Right ventricle myocardium superior (tissue), 1 donor: ENCODE measurements at places on chromosomes 2 and 18.

GRCh38 chr2:213787869-213788268, 503.6 kb downstream of the SPAG16 start:
- DNase-seq = no peak

GRCh38 chr2:240293557-240294461, 141.7 kb upstream of the GPC1 start:
- DNase-seq = peak; percentile 77

- no peak for DNase-seq
These were observed 34.6 kb downstream of the SETBP1 start for GRCh38 chr18:44715245-44715644.

DNA sequence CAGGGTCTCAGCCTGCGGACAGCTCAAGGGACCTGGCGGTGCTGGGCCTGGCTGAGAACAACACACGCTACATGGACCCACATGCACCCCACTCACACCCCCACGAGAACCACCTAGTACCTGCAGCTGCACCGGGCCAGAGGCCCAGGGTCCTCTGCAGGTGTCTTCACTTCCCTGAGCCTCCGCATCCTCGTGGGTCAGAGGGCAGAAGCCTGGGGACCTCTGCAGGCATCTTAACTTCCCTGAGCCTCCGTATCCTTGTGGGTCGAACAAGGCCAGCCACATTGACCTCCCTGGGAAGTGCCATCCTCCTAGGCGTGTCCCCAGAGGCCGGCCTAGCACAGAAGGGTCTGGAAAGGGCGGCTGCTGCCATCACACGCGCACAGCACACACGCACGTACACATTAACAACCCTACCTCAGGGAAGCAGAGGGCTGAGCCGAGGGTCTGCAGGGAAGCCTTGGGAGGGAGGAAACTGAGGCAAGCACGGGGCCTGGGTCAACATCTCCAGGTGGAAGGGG, 62.5 kb upstream of the HPCAL1 start:
- peak; percentile 31 for DNase-seq

DNA sequence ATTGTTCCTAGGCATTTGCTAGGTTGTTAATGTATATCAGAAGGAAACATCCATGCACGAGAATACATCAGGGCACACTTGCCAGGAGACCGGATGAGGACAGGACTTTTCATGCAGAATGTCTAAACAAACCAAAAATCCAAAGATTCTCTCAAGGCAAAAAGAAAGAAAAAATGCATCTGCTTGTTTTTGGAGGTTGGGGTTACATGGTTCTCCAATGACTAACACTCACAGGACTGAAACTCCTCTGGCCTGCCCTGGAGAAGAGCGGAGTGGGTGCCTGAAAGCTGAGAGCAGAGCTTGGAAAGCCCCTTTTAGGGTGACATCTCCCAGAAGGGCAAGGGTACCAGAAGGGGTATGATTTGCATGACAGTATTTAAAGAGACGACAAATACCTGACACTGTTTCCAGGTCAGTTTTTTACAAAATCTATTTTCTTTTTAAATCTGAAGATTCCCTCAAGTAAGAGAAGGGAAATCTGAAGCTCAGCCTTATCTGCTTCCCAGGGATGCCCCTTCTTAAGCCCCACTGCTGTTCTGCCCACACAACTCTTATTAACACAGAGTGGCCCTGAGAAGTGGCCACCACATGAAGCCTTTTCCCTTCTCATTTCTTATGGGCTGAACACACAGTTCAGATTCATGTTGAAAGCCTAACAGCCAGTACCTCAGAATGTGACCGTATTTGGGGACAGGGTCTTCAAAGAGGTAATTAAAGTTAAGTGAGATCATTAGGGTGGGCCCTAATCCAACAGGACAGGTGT, 216.4 kb downstream of the STK39 start:
- no peak for DNase-seq

DNA sequence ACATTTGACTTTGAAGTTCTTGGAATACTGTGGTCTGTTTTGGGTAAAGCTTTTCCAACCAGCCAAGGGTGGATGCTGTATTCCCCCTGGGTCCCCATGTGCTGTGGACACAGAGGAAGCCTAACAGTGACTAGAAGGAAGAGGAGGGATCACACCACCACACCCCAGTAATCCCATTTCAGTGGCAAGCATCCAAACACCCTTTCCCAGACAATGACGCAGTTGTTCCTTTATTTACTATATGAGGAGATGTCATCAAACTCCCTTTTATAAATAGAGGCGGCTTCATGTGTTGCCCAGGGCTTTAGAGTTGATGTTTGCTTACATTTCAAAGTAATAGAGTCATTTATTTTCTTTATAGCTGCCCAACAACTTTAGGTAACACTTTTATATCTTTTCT, 959.4 kb upstream of the GYPC start:
- DNase-seq = no peak

DNA sequence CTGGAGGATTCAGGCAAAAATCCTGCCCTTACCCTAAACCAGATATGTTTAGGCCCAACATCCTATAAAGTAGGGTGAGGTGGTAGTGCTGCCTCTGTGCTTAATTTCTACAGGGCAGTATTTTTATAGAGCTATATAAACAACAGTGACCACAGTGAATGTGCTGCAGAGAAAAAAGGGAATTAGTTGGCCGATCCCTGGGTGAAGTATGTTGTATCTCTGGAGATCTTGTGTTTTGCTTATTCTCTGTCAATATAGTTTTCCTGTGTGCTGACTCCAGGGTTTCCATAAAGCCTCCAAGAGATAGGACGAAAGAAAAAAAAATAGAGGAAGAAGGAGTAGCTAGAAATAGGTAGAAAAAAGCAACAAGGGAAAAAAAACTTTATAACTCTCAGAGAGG, 88.9 kb upstream of the THOC1 start:
- DNase-seq = no peak

GRCh38 chr2:10400568-10400977, 47.6 kb downstream of the ODC1 start:
- peak; percentile 68 for DNase-seq

DNA sequence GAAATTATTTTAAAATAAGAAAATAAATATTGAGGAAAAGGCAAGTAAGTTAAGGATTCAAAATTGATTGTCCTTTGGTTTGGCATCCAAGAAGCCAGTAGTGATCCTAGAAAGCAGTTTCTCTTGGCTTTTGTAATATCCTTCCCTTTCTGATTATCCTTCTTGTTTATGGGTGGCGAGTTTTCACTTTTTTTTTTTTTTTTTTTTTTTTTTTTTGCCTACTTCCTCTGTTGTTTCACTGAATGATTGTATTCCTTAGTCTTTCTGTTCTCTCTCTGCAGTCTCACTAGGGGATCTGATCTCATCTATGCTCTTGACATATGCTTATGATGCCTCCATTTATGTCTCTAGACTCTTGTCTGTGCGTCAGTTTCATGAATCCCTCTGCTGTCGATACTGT, 4.2 kb downstream of the NAPG start:
- no peak for DNase-seq

DNA sequence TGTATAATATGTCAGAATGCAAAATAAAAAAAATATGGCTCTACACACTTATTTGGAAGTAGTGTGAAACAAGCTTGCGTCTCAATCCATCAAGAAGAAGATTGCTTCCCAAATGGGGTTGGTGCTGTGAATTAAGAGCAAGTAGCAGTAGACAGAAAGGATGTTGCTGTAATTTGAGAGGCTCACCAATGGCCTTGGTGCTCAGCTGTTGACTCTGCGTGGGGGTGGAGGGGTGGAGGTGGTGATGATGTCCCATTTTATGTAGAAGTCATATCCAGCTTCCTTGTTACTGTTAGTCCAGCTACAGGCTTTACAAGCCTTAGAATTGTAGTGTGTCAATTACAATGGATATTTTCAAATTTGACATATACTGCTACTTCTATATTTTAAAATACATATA, 223.4 kb upstream of the RND3 start:
- no peak for DNase-seq

GRCh38 chr2:178767094-178768060, 39.8 kb downstream of the TTN start:
- DNase-seq = no peak

- no peak for DNase-seq
These were observed 83.7 kb downstream of the PMAIP1 start for GRCh38 chr18:59983506-59983905.

- DNase-seq = no peak
These were observed 77.0 kb downstream of the KYNU start for GRCh38 chr2:142954493-142954892.

DNA sequence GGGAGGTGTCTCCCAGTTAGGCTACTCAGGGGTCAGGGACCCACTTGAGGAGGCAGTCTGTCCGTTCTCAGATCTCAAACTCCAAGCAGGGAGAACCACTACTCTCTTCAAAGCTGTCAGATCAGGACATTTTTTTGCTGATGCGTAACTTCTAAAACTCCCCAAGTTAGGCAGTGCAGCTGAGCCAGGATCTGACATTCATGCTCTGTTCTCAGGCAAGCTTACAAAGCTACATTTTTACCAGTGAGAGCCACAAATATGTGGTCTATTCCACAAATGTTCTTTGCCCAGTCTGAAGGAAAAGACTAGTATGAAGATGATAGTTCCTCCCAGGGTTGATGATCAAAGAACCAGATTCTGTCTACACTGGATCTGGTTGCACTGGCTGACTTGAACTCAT, 184.1 kb downstream of the MTCL1 start:
- no peak for DNase-seq

DNA sequence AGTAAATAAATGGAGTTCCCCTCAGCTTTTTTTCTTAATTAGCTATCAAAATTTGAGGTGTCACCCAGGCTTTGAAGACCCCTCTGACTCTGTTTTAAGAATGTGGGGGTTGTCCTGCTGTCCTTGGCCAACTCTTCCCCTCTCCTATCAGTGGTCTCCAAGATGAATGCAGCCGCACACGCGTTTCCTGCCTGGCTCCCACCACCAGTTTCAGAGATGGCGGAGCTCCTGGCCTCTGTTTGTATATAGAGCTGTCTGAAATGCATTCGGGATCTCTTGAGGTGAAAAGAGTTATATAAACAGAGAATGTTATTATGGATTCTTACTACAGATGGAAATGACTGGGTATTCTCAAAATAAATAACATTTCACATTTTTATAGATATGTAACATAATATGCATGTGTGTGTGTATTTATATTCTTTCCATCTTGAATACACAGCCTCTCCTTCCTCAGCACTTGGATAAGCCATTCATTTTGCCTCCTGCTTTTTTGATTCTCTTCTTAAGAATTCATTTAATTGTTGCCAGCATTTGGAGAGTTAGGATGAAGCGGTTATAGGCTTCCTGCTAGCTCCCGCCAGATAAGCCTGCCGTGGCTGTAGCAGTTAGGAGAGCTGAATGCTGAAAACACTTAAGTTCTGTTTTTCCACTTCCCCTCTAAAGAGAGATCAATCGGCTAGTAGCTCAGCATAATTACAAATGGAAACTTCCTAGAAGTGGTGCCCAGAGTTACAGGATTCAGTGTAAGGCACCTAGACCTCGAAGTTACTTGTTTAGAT, 659.3 kb upstream of the FANCL start:
- DNase-seq = no peak

- no peak for DNase-seq
These were observed 157.1 kb downstream of the FTCDNL1 start for GRCh38 chr2:199693861-199694260.

DNA sequence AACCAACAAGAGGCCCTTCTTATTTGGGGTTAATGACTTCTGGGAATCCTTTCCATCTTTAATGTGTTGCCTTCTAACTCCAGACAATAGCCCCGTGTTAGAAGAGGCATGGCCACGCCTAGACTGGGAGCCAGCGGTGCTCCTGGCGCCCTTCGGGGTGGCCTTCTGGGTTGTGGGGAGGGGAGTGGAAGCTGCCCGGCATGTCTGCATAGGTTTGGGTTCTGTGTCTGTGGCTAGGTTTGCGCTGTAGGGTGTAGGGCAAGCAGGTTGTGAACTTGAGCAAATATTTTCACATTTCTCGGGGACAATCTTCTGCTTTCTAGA, 40.4 kb downstream of the CELF4 start:
- peak; percentile 34 for DNase-seq

GRCh38 chr2:232480201-232481190, 7.1 kb downstream of the ECEL1 start:
- DNase-seq = peak; percentile 27

- DNase-seq = no peak
These were observed 65.4 kb upstream of the MCFD2 start for GRCh38 chr2:46980786-46981573.

- no peak for DNase-seq
These were observed 226.1 kb downstream of the DOK6 start for GRCh38 chr18:69626643-69627242.

GRCh38 chr2:180694445-180695421, 285.7 kb upstream of the UBE2E3 start:
- no peak for DNase-seq

DNA sequence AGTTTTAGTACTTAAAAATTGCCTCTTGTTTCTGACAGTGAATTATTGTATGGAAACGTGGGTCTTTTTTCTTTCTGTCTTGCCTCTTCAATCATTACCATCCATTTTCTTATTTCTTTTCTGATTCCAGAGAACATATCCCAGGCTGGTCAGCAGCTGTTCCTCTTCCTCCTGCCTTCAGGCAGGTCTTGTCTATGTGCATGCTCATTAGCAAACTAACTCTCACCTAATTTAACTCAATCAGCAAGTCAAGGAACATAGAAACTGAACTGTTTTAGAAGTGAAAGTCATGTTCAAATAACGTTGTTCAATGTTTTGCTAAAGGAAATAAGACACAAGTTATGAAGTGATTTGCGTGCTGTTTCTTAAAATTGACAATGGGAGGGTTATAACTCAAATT, 241.5 kb downstream of the PTGR3 start:
- no peak for DNase-seq

- DNase-seq = no peak
These were observed 884.3 kb downstream of the DCC start for GRCh38 chr18:53224128-53224778.

- no peak for DNase-seq
These were observed 33.1 kb upstream of the HDAC4 start for GRCh38 chr2:239433777-239434403.

- no peak for DNase-seq
These were observed 119.7 kb downstream of the NOL10 start for GRCh38 chr2:10570076-10570475.

GRCh38 chr2:216735668-216736067, 40.3 kb upstream of the IGFBP5 start:
- DNase-seq = no peak
